EH (cell line): ENCODE measurements at places on chromosomes 5 and 9.

GRCh38 chr5:58015175-58015574 is 444.7 kb downstream of the PLK2 start:
- DNase-seq: no peak

- no peak for DNase-seq
Observed at GRCh38 chr9:33092634-33093033, 16.2 kb upstream of the SMU1 start.

- no peak for DNase-seq
Observed at GRCh38 chr5:27773166-27773565, 734.8 kb upstream of the CDH9 start.

DNA sequence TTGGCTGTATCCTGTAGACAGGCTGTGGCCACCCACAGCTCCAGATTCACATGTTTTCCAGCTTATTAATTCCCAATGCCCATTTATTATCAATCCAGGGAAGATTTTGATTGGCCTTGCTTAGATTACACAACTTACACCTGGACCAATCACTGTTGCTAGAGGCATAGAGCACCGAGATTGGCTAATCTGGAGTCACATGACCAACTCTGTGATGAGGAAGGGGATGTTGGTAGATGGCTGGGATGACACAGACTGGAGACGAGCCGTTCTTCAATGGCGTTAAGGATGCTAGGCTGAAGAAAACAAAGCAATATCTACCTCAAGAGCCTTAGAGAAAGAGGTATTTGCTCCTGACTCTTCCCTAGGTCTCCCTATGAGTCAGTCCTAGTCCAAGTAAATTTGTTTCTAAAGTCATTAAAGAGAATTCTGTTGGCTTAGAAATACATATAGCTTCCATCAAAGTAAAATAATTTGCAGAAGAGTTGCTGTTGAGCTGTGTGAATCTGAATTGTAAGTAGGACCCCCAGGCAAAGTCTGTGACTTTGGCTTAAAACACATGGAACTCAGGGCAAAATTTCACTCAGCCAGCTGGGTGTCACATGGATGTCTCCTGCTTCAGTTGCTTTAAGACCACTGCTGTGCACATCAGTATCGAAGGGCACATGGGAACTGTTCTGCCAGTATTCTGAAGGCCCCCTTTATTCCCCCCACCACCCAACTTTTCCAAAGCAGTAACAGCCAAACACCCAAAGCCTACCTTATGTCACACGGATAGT is 326.4 kb upstream of the KLF4 start:
- DNase-seq: no peak

- DNase-seq: no peak
Observed at GRCh38 chr5:136506131-136506530, 140.8 kb upstream of the TRPC7 start.

DNA sequence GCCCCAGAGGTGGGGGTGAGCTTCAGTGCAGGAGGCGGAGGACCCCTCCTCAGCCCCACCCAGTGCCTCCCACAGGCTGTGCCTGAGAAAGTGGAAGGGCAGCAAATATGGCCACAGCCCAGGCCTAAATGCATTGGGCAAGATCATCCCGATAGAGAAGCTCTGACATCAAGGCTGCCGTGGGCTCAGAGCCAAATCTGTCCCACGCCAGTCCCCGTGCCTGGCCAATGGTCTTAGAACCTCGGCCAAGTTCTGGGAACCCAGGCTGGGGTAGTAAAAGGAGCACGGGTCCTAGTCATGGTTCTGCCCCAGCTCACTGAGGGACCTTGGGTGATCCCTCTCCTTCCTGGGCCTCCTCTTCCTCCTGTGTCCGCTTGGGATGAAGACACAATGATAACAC is 27.7 kb upstream of the TNIP1 start:
- DNase-seq: no peak

DNA sequence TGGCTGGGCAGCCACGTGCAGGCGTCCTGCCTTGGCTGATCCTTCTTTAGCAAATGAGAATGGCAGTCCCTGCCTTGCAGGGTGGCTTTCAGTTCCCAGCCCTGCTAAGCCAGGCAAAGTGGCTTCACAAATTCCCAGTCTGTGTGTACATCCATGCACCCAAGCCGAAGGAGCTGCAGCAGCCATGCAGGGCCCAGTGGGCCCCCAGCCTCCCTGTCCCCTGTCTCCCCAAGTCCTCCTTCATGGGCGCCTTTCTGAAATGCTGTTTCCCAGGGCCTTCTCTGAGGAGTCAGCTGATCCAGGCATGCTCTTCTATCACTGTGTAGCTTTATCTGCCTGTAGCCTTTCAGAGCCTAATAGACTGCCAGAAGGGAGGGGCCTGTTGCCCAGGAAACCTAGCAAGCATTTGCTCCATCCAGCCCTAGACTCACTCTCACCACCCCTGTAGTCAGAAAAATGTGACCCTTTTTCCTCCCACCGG is 47.4 kb upstream of the SHC3 start:
- DNase-seq: peak; percentile 23

- DNase-seq: peak; percentile 85
Observed at GRCh38 chr9:18480662-18481093, 6.7 kb downstream of the ADAMTSL1 start.

GRCh38 chr5:173673295-173674101 is 57.0 kb upstream of the BOD1 start:
- no peak for DNase-seq

GRCh38 chr5:56800186-56800585 is 15.2 kb upstream of the MAP3K1 start:
- DNase-seq: no peak

DNA sequence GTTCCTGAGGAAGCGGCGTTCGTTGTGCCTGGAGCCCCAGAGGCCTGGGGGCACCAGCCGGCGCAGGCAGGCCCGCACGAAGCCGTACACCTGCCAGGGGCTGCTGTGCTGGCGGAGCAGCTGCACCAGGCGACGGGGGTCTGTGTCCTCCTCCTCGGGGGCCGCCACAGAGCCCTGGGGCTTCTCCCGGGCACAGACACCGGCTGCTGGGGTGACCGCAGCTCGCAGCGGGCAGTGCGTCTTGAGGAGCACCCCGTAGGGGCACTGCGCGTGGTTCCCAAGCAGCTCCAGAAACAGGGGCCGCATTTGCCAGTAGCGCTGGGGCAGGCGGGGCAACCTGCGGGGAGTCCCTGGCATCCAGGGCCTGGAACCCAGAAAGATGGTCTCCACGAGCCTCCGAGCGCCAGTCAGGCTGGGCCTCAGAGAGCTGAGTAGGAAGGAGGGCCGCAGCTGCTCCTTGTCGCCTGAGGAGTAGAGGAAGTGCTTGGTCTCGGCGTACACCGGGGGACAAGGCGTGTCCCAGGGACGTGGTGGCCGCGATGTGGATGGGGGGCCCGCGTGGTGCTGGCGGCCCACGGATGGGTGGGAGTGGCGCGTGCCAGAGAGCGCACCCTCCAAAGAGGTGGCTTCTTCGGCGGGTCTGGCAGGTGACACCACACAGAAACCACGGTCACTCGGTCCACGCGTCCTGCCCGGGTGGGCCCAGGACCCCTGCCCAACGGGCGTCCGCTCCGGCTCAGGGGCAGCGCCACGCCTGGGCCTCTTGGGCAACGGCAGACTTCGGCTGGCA is 1.3 kb downstream of the TERT start:
- peak; percentile 46 for DNase-seq

DNA sequence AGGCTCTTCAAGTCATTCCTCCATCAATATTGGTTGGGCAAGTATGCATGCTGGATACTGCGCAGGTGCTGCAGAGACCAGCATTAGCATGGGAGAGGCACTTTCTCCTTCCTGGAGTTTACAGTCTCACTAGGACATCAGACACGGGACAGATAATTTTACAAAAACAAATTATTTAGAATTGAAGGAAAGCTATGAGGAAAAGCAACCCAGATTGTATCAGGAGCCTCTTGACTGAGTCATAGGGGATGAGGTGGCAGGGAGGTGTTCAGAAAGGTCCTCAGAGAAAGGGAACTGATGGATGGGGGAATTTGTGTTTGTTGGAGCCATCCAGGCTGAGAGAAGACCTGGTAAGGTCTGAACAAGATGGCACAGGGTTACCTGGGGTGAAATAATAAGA is 24.5 kb upstream of the RAB14 start:
- peak; percentile 63 for DNase-seq

DNA sequence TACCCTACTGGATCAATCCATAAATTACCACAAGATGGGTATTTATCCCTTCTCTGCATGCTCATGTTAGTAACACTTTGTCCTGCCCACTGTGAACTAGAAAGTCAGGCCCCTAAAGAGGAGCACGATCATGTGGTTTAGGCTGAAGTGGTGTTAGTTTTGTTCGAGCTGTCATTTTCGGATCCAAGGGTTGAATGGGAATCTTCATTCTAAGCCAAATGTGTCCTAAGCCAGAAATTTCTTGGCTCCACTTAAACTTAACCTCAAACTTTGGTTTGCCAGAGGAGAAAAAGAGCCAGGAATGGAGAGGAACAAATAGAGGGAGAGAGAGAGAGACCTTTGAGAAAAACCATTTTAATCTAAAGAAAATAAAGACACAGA is 837.7 kb upstream of the ZNF608 start:
- DNase-seq: no peak

GRCh38 chr9:81532251-81532650 is 157.1 kb downstream of the TLE1 start:
- no peak for DNase-seq

DNA sequence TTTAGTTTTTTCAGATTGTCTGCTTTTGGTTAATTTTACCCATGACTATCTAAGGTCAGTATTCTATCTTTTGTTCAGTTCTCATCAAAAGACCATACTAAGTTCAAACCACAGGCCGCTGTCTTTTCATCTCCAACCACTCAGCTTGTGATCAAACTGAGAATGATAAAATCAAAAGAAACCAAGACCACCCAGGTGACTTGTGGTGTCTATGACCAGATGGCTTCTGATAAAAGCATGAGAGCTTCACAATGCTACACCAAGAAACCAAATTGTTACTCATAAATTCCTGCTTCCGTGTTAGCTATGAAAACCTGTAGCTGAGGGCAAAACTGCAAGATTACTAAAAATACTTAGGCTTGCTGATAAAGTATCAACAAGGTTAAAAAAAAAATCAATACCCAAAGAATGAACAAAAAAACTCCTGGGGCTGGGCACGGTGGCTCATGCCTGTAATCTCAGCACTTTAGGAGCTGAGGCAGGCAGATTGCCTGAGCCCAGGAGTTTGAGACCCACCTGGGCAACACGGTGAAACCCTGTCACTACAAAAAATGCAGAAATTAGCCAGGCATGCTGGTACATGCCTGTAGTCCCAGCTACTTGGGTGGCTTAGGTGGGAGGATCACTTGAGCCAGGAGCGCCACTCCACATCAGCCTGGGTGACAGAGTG is 25.8 kb upstream of the GPX8 start:
- DNase-seq: no peak

- peak; percentile 21 for DNase-seq
Observed at GRCh38 chr9:78298046-78298765, 1.3 kb downstream of the PSAT1 start.

DNA sequence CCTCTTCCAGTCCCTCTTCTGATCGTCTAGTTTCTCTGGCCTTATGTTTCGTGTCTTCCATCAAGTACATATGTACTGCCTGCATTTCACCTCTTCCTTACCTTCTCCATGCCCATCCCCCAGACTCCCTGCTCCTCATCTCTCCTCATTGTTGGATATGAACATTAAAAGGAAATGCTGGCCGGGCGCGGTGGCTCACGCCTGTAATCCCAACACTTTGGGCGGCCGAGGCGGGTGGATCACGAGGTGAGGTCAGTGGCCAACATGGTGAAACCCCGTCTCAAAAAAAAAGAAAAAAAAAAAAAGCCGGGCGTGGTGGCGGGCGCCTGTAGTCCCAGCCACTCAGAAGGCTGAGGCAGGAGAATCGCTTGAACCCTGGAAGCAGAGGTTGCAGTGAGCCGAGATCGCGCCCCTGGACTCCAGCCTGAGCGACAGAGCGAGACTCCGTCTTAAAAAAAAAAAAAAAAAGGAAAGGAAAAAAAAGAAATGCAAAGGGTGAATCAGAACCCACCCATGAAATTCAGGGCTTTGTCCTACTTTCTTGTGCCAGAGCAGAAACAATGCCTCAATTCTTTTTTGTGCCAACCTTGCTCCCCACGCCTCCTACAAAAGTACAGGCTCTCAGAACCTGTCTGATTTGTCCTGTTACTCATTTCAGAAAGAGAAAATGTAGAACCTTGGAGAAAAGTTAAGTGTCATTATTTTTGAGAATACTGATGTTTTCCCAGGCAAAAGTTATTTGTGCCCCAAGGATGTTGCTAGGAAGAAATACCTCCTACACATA is 1.5 kb upstream of the ZFR start:
- no peak for DNase-seq

DNA sequence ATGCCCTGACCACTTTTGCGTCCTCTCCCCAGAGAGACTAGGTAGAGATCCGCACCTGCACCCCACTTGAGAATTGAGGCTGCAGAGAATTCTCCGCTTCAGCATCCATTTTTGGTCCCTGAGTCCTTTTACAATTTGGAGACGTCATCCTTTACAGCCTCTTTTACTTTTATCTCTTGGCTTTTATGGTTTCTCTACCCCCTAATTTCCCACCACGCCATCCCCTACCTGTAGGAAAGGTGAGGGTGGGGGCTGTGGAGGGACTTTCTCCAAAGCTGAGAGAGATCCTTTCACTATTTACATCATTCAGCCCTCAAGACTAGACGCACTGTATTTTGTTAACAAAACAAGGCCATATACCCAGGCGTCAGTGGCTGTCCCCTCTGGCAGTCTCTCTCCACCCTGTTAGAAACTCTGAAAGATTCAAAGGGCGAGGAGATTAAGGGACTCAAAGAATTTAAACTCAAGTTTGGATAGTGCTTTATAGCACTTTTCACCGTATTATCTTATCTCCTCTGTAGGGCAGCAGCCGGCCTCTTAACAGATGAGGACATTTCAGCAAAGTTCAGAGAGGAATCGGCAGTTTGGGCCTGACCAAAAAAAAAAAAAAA is 1.7 kb downstream of the MSX2 start:
- DNase-seq: no peak

- no peak for DNase-seq
Observed at GRCh38 chr5:93941897-93942296, 200.5 kb upstream of the POU5F2 start.

- no peak for DNase-seq
Observed at GRCh38 chr5:17761326-17761725, 127.1 kb downstream of the TAF11L14 start.

DNA sequence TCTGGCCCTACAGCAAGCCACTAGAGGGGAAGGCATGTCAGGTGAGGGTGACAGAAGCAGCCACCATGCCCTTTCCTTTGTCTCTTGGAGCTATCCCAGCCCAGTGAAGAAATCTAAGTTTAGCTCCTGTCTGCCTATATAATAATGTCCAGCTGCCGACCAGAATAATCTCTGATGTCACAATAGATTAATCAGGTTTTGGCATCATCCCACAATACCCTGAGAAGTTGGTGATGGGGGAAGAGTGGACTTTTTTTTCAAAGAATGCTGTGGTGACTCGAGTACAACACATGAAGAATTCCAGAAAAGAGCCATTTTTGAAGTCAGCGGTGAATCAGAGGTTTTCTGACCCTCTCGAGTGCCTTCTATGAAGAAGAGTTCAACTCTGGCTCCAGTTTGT is 1.7 kb upstream of the TSLP start:
- peak; percentile 51 for DNase-seq
